CD4-positive, CD25-positive, alpha-beta regulatory T cell (primary cell): ENCODE measurements at places on chromosomes 1 and 21.

- no peak for DNase-seq
Observed at GRCh38 chr1:160432371-160432786, 32.0 kb downstream of the VANGL2 start.

DNA sequence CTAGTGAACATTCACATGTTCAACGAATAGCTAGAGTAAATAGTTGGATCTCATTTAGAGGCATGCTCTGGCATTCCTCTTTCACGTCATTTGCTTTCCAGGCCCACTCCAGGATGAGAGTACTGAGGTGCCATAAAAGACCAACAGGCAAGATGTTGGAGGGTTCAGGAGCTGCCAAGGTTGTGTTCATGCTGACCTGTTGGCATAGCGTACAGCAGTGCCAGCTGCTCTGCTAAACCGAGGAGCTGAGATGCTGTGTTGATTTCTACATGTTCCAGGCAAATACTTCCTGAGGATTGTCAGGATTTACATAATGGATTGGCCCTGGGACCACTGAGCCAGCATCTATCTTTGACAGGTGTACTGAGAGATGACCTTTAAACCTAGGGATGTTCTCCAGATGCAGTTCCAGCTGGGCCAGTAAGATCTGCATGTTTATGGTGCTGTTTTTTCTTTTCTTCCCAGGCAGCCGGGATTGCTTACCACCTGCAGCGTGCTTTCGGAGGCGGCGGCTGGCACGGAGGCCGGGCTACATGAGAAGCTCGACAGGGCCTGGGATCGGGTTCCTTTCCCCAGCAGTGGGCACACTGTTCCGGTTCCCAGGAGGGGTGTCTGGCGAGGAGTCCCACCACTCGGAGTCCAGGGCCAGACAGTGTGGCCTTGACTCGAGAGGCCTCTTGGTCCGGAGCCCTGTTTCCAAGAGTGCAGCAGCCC lies 66.9 kb downstream of the DISC1 start:
- DNase-seq, result no peak

DNA sequence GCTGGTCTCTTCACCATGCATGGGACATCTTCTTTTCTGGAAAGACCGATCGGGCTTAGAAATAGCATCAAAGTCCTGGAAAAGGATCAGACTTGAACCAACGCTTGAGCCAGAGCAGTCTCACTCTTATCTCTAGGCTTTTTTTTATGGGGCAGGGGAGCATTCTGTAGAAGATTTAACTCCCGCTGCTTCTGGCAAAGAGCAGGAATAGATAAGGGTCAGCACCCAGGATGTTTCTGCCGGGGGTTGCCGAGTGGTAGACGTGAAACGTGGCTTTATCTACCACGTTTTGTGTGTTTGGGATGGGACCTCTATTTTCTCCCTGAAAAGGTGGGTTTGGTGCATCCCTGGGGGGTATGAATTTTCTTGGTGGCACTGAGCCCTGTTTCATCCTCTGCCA lies 18.8 kb downstream of the SPSB1 start:
- DNase-seq, result no peak

GRCh38 chr1:48681476-48682305 lies 95.0 kb downstream of the BEND5 start:
- DNase-seq, result no peak

GRCh38 chr1:23343221-23344110 lies 618 bp downstream of the HNRNPR start:
- DNase-seq, result peak; percentile 51

- DNase-seq, result no peak
Observed at GRCh38 chr1:71986160-71986559, 296.2 kb downstream of the NEGR1 start.

- no peak for DNase-seq
Observed at GRCh38 chr1:192831706-192832355, 23.0 kb downstream of the RGS2 start.

DNA sequence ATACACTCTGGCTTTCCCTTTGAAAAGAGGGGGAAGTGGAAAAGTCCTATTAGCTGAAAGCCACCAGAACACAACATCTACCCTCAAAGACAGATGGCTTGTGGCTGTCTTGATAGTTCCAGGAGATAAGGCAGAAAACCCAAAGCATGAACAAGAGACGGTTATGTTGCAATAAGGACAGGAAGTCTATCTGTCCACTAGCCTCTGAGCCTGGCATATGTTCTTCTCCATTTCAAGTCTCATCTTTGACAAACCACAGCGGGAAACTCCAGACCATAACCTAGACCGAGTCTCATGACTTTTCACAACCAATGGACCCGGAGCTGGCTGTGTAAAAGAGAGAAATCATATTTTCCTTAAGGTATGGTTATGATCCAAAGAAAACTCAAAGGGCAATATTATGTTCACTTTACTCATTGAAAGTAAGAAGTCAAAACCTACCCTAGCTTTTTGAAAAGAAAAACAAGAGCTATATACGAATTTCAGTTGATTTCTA lies 33.8 kb downstream of the DUSP10 start:
- DNase-seq, result peak; percentile 44

GRCh38 chr1:192801451-192801850 lies 7.4 kb upstream of the RGS2 start:
- no peak for DNase-seq

- no peak for DNase-seq
Observed at GRCh38 chr21:26900980-26901379, 55.8 kb upstream of the ADAMTS1 start.

GRCh38 chr1:213492161-213493041 lies 441.4 kb downstream of the RPS6KC1 start:
- DNase-seq, result no peak

- no peak for DNase-seq
Observed at GRCh38 chr1:170318141-170318540, 172.4 kb downstream of the NTMT2 start.

GRCh38 chr1:242447689-242448088 lies 76.8 kb downstream of the PLD5 start:
- DNase-seq, result no peak

DNA sequence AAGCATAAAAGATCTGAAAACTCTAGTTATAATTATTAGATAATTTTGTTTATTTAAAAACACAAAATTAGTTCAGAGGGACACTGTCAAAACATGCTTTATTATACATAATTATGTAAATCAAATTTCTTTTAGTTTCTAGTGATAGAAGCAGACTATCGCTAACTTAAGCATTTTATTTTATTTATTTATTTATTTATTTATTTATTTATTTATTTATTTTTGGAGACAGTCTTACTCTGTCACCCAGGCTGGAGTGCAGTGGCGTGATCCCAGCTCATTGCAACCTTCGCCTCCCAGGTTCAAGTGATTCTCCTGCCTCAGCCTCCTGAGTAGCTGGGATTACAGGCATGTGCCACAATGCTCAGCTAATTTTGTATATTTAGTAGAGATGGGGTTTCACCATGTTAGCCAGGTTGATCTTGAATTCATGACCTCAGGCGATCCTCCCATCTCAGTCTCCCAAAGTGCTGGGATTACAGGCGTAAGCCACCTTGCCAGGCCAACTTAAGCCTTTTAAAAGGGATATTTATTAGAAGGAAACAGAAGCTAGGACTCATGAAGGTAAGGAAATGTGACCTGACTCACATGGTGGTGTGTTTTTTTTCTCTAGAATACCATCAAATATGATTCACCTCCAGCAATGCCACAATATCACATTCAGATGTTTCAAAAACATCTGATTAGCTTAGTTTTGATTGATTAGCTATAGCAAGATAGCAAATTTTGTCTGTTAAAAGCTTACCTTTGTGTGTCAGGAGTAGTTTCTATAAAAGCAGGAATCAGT lies 1357.4 kb upstream of the ADGRL4 start:
- DNase-seq, result no peak

DNA sequence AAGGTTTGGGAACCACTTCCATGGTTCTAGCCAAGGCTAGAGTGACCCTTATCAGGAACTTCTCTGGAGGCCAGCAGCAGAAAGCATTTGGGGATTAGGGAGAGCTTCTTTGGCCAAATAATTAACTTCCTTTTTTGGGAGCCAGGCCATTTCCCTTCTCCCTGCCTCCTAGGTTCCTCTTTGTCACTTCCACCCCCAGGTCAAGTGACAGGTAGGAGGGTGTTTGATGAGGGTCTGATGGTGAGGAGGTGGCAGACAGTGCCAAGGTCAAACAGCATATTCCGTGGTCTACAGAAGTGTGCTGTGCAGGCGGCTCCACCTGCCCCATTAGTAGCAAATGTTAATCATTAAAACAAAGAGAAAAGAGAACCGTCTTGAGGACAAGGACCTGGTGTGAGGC lies 1.9 kb upstream of the KCNA10 start:
- DNase-seq, result no peak

DNA sequence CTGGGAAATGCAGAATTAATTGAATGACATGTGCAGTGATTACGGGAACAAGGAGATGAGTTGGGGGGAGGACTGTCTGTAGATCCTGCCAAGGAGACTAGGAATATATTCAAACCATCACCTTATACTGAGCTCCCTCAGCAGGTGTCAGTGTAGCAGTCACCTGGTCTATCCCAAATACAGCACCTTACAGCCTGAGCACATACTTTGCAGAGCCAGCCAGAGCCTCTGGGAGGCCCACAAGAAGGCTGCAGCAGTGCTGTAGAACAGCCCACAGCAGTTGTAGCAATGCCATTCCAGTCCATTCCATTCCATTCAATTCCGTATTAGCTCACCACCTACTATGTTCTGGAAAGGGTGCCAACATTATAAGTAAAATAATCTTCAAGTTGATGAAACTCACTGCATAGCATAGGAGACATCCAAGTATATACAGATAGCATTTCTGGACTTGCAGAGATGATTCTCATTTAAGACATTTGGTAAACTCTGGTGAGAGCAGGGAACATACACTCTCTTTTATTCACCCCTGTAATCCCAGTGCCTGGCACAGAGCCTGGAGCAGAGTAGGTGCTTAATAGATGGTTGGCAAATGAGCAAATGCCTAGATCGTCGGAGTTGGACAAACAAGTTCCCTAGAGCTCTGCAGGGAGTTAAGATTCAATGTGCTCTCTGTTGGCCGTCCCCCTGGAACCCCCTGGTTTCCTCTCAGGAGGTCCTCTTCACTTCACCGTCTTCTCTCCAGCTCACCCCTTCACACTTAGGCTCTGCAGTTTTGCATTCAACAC lies 44.7 kb downstream of the KCNC4 start:
- no peak for DNase-seq

DNA sequence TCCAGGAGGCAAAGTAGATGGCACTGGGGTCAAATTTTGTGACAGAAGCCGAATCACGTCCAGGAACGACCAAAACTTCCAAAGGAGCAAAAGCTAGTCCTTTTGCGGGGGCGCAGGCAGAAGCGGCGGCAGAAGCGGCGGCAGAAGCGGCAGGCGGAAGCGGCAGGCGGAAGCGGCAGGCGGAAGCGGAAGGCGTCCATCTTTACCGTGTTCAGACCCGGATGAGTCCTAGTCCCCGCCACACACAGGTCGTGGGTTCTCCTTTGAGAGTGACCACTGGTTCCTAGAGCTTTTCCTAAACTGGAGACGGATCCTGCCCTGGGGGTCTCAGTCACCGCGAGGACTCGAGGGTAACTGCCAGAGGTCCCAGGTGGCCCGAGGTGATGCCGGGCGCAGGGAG lies 53.6 kb downstream of the POFUT2 start:
- no peak for DNase-seq
